ENCODE measurements at places on chromosomes 3 and 15. TPM values are rescaled to one million over a fixed set of nuclear protein-coding genes. Genes with fewer than 3 reads are reported as not detected.

Gene ANKRD34C
- not detected for total RNA-seq

Gene MAGI1
- total RNA-seq, result 4.5 TPM

Gene SLC24A5
- total RNA-seq, result not detected

Gene CLDN18
- not detected for total RNA-seq

Gene ZMAT3
- total RNA-seq, result 6.6 TPM

Gene GCHFR
- 8.1 TPM for total RNA-seq

Gene RAB11A
- 265 TPM for total RNA-seq

Gene OR4F6
- not detected for total RNA-seq
